Activated T-helper 1 cell treated with Interleukin-2 at 50 U/mL for 16 hours (primary cell): ENCODE measurements at places on chromosomes 5 and 9.

- DNase-seq = no peak
Observed at GRCh38 chr5:92713335-92713743, 867.7 kb downstream of the NR2F1-AS1 start.

- DNase-seq = no peak
Observed at GRCh38 chr9:93422977-93423616, 28.4 kb upstream of the FAM120A start.

- DNase-seq = peak; percentile 31
Observed at GRCh38 chr9:91422758-91423711, 597 bp downstream of the NFIL3 start.

DNA sequence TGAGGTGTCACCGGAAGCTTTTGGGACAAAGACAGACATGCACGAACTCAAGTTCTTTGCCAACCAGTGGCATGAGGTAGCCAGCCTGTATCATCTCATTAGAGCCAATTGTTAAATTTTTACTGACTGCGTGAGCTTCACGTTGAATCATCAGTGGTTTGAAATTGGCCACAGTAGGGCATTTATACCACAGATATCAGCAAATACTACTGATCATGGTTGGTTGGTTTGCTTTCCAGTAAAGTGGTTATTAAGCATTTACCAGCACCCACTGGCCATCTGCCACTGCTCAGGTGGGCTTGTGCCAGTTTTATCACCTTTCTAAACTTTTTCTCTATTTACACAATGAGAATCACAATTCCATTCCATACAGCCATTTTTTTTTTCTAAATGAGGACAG, 28.4 kb upstream of the SHC3 start:
- DNase-seq = no peak

DNA sequence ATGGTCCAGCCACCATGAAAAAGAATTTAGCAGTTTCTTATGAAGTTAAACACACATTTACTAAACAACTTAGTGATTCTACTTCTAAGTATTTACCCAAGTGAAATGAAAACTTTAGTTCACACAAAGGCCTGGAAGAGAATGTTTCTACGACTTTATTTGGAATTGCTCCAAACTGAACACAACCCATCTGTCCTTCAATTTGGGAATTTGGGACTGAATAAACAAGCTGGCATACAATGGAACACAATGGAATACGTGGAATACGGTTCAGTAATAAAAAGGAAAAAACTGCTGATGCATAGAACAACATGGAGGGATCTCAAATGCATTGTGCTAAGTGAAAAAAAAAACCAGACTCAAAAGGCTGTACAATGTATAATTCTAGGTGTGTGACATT, 44.6 kb upstream of the BASP1 start:
- no peak for DNase-seq

GRCh38 chr9:133257465-133257956, 17.5 kb downstream of the ABO start:
- DNase-seq = no peak

GRCh38 chr9:68574150-68574549, 33.5 kb upstream of the TMEM252 start:
- no peak for DNase-seq

GRCh38 chr9:113687680-113688371, 188.3 kb upstream of the ZNF618 start:
- no peak for DNase-seq

GRCh38 chr5:66828548-66829357, 232.6 kb downstream of the MAST4 start:
- DNase-seq = peak; percentile 36

DNA sequence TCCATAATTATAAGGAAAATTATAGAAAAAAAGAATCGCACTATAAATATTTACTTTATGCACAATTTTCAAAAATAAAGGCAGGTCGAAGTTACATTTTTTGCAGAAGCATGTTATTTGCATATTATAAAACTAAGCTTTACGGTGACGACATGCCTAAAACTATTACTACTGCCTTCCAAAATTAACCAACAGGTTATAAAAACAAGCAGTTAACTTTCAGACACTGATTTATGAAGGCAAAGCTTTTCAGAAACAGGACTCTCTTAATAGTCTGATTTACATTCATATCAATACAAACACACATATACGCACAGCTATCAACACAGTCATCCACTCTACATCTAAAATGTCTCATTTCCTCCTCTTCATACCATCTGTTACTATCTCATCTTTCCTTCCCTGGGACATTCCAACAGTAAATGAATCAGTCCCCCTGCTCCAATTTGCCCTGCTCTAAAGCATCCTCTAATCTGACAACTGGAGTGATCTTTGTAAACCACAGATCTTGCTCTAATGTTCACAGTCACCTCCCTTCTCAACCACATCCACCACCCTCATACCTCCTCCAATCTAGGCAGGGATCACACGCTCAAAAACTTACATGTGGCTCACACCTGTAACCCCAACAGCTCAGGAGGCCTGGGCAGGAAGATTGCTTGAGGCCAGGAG, 21.6 kb downstream of the FBXW11 start:
- DNase-seq = no peak

- DNase-seq = no peak
Observed at GRCh38 chr9:129289131-129289731, 111.2 kb upstream of the IER5L start.

- DNase-seq = no peak
Observed at GRCh38 chr5:110572729-110573128, 153.7 kb downstream of the TMEM232 start.

- DNase-seq = no peak
Observed at GRCh38 chr5:84881737-84882136, 497.1 kb upstream of the EDIL3 start.

- no peak for DNase-seq
Observed at GRCh38 chr5:44774279-44774880, 34.4 kb upstream of the MRPS30 start.

DNA sequence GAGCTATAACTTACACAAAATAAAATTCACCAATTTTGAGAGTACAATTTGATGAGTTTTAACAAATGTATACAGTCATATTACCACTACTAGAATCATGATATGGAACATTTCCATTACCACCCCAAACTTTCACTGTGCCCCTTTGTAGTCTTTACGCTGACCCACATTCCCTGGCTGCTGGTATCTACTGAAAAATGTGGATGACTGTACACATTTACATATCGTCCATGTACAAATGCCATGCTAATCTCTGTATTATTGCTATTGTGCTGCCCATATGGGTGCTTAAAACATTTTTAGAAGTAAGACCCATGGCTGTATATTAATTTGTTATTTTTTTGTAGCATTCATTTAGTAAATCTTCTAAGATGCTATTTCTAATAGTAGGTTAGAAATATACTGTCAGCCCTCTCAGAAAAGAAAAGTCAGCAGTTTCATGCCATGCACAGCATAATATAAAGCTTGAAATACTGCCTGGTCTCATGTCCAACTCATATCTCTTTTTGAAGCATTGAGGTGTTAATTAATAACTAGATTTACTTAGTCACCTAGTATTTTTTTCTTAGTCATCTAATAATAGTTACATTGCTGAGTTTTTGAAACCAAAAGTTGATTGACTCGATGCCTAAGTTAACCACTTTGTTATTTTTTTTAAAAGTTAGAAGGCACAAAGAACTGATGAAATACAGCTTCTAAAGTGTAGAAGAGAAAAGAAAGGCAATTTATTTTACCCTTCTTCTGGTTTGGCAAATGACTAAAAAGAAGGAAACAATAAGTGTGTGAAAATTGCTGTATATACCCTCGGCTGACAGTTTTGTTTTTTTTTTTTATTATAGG, 188.3 kb upstream of the MEF2C start:
- DNase-seq = no peak

GRCh38 chr9:135220601-135221575, 133.4 kb downstream of the OLFM1 start:
- DNase-seq = no peak

DNA sequence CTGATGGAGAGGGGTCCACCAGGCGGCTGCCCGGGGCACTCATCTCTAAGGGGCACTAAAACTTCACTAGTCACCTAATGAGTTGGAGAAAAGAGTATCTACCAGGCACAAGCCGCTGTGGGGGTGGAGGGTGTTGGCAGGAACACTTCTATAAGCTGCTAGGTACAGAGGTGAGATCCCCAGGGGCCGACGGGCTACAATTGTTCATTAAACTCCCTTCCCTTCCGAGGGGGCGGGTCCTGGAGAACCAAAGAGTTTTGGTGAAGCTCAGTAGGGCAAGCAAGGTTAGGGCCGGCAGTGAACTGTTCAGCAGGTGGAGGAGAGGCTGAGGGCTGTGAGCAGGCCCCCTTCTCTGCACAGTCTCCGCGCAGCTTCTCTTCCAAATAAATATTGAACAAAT, 78.7 kb upstream of the ARAP3 start:
- no peak for DNase-seq

DNA sequence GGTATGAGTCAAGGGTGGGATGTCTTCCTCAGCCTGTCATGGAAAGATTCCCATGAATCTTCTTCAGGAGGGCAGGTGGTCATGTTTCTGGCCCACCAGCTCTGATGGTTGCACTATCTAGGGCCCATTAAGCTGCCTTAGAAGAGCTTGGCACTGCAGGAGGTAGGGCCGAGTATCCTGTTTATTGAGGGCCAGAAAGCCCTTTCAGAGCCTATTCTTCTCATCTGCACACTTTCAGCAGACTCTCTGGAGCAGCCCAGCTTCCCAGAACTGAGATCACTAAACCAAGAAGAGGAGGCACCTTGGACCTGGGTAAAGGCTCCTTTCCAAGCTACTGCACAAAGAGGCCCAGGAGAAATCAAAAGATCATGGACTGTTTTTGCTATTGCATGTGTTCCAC, 146.5 kb downstream of the MTX3 start:
- no peak for DNase-seq

GRCh38 chr9:76634356-76635054, 129.7 kb upstream of the PCA3 start:
- no peak for DNase-seq

- no peak for DNase-seq
Observed at GRCh38 chr9:20495098-20495497, 127.2 kb downstream of the MLLT3 start.

DNA sequence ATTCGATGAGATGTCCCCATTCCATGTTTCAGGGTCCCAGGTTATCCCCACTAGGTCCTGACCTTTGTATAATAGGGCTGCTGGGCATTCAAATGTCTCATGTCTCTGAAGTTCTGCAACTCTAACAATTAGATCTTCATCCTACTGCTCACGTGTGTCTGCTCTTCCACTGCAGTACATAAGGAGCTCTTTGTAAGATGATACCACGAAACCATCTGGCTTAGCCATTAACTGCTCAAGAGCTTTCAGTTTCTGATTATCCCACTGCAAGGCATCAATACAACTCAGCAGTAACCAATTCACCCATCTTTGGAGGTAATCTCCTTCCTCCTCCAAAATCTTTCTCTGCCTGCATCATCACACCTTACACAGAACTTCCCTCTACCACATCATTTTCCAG, 49.9 kb upstream of the PPP2CA start:
- DNase-seq = no peak

DNA sequence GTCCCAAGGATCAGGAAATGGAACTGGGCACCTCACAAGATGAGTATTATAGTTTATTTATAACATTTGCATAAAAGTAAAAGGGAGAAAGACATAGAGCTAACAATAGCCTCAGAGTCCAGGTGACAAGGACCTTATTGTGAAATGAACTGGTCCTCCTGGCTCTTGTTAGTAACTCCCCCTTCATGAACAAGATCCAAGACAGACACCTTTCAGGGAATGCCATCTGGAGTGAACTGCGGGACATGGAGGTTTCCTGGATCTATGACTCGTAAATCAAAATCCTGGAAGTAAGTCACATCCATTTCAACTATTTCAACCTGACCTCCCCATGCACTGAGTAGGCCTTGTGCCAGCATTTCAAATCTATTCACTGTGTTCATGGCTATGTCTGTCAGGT, 129.5 kb upstream of the GAS1 start:
- no peak for DNase-seq

DNA sequence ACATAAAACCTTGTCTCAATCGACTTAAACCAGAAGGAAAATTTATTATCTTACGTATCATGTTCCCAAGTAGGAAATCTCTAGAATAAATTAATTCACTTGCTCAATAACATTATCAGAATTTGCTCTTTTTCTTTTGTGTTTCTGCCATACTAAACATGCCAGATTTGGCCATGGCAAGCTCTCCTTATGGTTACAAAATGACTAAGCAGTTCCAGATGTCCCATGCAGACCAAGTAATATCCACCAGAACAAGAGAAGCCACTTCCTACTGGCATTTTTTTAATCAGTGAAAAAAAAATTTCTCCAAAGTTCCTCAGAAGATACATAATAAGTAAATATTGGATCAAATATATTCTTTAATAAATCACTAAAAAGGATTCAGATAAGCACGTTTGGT, 25.2 kb upstream of the ADAMTS6 start:
- no peak for DNase-seq

- no peak for DNase-seq
Observed at GRCh38 chr5:18393565-18394442, 759.5 kb downstream of the TAF11L14 start.

GRCh38 chr9:21265421-21266189, 25.8 kb upstream of the IFNA14 start:
- no peak for DNase-seq

DNA sequence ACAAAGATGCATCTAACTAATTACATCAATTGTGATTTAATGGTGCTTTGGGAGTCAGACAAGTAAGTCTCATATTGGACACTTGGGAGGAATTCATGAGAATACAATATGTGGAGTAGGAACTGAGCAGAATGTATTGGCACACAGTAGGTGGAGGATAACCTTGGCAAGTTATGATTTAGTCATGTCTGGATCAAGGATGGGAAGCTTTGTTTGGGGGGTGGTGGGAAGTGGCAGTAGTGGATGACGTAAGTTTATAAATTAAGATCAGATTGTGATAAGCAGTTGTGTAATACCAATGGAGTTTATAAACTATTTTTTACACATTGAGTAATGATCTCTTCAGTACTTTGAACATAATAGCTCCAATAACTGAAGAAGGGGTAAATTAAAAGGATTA, 67.0 kb downstream of the SGCD start:
- no peak for DNase-seq

GRCh38 chr5:111278858-111279504, 54.8 kb downstream of the CAMK4 start:
- DNase-seq = peak; percentile 69

DNA sequence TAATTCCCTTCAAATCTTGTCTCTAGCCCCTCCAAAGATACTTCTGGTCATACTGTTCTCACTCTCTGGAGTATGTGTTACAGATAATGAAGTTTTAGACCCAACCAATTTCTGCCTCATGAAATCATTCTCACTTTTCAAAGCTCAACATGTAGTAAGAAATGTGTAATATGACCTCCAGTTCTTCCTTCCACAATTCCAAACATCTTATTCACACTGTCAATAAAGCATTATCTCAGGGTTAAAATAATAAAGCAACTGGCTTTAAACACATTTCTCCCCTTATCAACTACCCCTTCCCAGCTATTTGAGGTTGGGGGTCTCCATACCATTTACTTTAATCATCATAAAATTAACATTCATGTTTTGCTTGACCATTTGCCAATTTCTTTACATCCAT, 654.1 kb downstream of the RAB3C start:
- DNase-seq = no peak
